Eye (tissue), 1 donor: ENCODE measurements at places on chromosomes 6 and 20.

- DNase-seq: no peak
Observed at GRCh38 chr6:22072949-22073348, 223.9 kb downstream of the PRL start.

DNA sequence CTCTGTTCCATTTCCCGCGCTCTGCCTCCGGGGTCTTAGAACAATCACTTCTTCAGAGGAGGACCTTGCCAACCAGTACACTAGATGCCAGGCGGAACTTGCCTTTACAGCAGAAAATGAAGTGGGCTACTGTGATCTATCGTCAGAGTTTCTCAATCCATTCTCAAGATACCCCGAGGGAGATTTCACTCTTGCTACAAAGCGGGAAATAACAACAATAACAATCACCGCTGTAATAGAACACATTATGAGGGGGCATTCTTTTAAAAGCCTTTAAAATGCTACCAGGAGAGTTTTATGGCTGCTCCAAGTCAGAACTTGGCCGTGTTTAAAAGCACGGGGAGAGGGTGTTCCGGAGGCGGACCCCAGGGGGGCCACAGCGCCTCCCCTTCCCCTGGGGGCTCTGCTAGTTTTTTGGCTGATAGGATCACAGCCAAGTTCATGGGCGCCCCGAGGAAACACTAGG lies 617.0 kb upstream of the AGPAT4 start:
- no peak for DNase-seq

DNA sequence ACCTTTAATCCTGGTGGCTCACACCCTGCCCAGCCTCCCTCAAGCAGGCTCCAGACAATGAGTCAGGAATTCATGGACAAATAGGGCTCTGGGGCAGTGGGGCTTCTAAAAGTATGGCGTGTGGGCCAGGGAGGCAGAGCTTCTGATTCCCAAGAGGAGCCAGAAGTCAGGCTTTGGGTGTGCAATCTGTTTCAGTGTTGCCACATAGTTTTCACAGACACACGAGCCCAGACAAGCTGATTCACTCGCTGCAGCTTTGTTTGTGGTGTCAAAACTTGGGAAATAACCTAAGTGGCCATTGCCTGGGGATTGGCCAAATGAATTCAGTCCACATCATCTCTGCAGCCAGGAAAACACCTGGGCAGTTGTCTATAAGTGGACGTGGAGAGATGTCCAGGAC lies 9.2 kb downstream of the PEDS1 start:
- no peak for DNase-seq

- DNase-seq: no peak
Observed at GRCh38 chr6:151176911-151177770, 62.6 kb upstream of the AKAP12 start.

DNA sequence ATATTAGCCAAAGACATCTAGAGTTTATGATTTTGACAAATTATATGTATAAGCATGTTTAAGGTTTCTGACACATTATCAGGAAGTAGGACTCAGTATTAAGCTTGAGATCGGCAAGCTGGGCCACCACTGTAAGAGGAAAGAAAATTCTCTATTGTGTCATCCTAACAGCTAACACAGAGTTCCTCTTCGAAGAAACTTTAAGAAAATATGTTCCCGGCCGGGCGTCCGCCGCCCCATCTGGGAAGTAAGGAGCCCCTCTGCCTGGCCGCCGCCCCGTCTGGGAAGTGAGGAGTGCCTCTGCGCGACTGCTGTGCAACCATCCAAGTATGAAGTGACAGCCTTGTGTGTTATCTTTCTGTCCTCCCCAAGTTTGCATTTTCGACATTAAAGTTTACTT lies 23.0 kb downstream of the USP49 start:
- no peak for DNase-seq

GRCh38 chr6:107655245-107655644 lies 165.3 kb downstream of the SOBP start:
- DNase-seq: peak; percentile 75

- no peak for DNase-seq
Observed at GRCh38 chr20:63059684-63060056, 52.9 kb upstream of the BHLHE23 start.

GRCh38 chr6:5446362-5447075 lies 185.2 kb downstream of the FARS2 start:
- no peak for DNase-seq

DNA sequence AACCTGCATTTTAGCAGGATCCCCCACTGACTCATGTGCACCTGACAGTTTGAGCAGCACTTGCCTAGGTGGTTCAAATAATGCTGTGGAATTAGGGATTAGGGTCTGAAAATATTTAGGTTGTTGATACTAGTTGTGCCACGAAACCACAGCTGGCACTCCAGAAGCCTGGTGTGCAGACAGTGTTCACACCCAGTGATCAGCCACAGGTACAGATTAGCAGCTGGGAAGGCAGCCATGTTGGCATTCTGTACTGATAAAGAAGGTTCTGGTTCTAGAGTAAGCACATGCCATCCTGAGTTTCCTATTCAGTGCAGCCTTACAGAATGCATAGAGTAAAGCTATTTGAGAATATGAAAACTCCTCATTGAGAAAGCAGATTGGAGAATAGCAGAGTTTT lies 30.1 kb downstream of the TMEM74B start:
- no peak for DNase-seq

GRCh38 chr6:3406362-3406821 lies 50.5 kb downstream of the SLC22A23 start:
- DNase-seq: no peak

GRCh38 chr20:23637282-23638221 lies at the start of gene CST3:
TSS of gene CST3 (minus strand) at chr20:23637955. CDS start at chr20:23637862, 93 bp downstream.
- DNase-seq: peak; percentile 91

GRCh38 chr20:17436664-17437063 lies 94.5 kb downstream of the BFSP1 start:
- DNase-seq: no peak

GRCh38 chr6:136696783-136697364 lies 95.4 kb downstream of the MAP3K5 start:
- no peak for DNase-seq

- DNase-seq: no peak
Observed at GRCh38 chr6:31090973-31091364, 21.4 kb downstream of the C6orf15 start.

DNA sequence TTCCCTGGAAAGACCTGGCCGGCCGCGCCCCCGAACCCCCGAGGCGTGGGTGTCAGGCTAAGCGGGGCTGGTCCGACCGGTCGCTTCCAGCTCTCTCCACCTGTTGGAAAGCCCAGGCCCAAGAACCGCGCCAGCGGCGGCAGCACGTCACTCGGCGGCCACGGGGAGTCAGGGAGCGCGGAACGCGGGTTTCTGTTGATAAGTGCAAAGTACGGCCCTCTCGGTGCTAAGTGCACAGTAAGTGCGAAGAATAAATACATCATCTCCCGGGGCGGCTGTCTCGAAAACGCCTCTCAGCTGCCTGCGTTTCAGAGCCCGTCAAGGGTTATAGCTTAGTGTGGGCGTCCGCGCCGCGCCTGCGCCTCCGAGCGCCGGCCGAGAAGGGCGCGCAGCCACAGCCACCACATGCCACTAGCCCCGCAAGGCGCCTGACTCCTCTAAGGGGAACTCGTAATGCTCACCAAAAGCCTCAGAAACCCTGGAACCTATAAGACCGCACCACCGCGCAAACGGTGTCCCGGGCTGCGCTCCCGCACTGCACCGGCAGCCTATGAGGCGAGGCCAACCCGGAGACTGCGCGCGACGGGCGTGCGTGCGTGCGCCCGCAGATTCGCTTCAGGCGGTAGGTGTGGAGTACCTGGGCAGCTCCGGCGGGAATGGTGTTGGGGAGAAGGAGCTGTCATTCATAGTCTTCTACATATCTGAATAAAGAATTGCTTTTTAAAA lies 9.2 kb upstream of the TBX18 start:
- peak; percentile 84 for DNase-seq

- DNase-seq: peak; percentile 86
Observed at GRCh38 chr20:62117362-62117646, 5.0 kb upstream of the LSM14B start.

- no peak for DNase-seq
Observed at GRCh38 chr6:12943549-12943948, 227.0 kb downstream of the PHACTR1 start.

DNA sequence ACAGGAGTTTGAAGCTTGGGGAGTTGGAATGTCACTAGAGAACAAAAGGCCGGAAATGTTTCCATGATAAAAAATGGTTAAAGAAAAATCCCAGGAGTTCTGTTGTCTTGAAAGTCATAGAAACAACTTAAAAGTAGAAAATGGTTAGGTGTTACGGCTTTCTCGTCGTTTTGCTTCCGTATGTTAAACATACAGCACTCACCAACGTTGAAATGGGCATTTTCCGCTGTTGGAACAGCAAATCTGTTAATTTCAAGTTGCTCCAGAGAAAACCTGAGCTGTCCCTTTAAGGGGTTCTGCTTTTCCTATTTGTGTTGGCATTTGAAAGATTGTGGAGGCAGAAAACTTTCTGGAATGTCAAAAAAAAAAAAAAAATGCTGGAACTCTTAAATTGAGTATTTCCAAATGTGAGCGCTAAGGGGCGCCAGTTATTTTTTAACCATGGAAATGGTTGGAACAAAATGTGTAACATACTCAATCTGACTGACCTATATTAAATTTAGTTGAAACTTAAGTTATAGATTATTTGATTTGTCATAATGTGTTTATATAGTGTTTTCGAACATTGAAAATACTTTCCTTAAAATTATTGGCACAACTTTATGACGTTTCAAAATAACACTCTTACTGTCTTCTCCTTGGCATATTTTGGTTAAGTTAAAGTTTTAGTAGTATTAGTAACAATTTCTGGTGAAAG lies 2.2 kb downstream of the QKI start:
- peak; percentile 94 for DNase-seq

DNA sequence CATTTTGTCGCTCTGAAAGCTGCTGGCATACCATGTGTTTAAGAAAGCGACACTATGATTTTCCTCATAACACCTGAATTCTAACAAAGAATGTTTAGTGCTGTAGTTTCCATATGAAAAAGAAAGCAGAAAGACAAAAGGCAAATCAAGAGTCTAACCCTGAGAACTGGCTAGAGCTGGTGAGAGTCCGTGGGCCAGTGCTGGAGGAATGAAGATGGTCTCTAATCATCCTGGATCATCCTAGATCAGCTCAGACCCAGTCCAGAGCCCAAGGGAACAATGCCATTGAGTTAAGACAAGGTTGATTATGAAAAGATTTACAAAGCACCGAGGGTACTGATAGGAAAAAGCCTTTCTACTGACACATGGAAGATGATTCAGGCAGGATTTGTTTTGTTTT lies 73.0 kb upstream of the MYLIP start:
- DNase-seq: no peak

DNA sequence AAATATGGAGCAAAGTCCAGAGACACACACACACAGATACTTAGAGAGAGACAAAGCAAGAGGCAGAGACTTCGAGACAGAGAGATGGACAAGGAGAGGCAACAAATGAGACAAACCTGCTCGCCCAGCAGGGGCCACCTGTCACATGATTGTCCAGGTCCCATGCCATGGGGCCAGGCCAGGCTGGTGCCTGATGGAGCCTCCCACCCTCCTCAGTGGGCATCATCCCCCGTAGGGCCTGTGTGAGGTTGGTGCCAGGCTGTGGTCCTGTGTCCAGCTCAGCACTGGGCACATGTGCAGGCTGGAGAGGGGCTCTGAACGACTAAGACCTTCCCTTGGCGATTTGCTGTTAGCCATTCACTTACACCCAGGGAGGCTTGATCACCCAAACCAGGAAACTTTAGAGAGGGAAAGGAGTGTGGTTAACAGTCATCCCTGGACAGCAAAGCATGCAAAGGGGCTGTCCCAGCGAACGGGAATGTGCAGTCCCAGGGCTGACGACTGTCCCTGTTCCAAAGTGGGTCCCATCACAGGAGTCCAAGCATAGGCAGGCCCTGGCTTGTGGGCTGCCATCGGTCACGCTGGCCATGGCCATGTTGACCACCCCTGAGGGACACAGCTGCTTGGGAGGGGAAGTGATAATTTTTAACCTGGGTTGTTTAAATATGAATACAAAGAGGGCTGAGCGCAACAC lies 38.4 kb upstream of the PHACTR3 start:
- DNase-seq: no peak

- no peak for DNase-seq
Observed at GRCh38 chr6:149342525-149342924, 25.0 kb downstream of the TAB2 start.

DNA sequence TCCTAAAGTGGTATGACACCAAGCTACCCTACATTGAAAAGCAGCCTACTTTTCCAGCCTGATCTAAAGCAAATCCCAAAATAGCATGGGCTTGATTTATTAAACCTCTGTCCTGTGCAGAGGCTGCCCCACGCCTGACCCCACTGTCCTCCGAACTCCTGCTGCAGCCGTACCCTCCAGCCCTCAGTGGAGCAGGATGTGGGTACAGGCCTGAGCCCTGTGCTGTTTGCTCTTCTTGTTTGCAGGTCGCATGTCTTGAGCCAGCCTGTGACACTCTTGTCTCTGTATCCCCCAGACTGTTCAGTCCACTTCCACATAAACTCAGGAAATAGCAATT lies 61.2 kb downstream of the RPP40 start:
- DNase-seq: no peak

DNA sequence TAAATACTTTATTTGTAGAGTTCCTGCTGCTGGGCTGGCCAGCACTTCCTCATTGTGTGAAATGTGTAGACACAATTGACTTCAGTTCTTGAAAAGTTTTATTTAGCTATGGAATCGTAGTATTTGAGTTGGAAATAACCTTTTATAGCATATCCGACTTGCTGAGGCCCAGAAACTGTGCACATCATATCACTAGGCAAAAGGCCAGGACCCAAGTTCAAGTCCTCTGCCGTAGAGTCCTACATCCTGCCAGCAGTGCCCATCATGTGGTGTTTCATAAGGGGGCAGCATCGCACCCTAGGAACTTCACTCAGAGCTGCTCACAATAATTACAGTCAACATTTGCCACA lies 207.7 kb upstream of the SNX9 start:
- no peak for DNase-seq

DNA sequence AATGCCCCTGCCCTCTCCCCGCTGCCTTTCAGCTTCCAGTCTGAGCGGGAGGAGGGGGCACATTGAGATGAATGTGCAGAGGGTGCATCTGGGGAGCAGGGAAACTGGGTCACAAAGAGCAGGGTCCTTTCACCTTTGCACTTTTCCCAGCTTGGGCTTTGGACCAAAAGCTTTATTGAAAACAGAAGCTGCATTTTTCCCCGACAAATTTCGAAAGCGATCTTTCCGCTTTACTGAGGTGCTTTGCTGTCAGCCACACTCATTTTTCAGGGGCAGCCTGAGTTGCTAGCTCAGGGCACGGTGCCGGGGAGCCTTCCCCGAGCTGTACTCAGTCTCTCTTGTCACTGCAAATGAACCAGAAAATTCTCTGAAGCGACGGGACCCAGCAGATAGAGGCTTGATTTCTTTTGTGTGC lies 283.7 kb upstream of the SOX4 start:
- peak; percentile 93 for DNase-seq
